ENCODE measurements at places on chromosomes 2 and 18.

- DNase-seq: no peak
Measured at GRCh38 chr2:226477221-226478108, 322.2 kb downstream of the IRS1 start.

DNA sequence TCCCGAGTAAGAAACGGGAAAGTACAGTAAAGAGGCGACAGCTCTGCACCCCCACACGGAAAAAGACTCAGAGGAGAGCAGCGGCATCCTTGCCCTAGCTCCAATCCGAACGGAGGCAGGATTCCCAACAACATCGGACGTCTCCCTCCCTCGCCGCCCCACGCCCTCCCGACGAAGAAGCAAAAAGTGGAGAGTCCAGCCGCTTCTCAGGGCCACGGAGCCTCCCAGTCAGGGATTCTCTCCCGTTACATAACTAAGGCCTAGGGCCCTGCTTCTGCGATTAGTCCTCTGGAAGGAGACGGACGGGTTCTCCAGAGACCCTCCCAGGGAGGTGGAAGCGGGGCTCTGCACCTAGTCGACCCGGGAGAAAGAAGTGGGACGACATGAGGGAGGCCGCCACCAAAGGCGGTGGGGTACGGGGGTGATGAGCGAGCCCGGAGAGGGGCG lies 587 bp downstream of the SUMO1 start:
- no peak for DNase-seq

GRCh38 chr18:62852851-62853250 lies 137.5 kb downstream of the PHLPP1 start:
- DNase-seq: no peak

DNA sequence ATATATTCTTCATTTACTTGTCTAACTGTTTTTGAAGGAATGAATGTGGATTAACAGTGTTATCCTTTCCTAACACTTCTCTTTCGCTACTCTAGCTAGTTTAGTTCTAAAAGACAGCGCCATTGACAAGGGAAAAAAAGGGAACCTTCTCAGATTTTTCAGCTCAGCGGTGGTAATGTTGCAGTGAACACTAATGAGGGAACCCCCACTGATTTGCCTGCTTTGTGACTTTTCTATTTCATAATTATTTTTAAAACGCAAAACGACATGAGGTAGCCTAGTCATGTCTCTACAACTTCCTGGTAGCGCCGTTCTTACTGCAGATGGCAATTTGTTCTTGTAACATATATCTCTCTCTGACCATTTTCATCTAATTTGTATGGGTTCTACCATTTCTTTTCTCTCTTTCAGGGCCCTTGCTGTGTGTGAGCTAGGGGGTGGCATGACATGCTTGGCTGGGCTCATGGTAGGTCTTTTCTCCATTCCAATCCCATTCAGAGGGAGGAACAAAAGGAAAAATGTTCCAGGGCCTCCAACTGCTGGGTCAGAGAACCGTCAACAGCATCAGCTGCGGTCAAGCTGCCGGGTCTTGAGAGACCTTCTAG lies 235.5 kb upstream of the SIX3 start:
- DNase-seq: no peak

DNA sequence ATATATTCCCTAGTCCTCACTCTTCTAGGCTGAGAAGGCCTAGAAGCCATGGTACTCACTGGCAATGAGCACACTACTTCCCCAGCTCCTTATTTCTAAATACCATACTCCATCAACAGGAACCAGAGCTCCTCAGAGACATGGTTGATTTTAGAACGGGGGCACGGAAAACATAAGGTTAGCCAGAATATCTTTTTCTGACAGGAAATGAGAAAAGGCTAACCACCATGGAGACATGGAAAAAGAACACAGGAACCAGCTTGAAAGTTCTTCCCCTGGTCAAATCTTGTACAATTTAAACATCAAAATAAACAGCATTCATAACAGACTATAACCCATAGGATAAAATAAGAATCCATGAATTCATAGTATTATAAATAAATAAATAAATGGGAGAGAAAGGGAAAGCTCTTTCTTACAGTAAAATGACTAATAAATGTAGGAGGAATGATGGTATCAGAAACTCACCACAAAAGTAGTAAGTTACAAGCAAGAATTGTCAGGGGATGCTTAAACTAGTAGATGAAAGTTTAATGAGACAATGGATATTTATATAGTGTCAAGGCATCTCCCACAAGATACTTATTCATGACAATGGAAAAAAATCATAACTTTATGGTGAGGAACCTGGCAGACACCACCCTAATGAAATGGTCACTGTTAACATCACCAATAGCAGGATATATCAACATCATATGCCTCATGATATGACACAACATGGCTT lies 20.6 kb upstream of the GCC2 start:
- DNase-seq: no peak

GRCh38 chr2:143334837-143335236 lies 205.6 kb downstream of the ARHGAP15 start:
- DNase-seq: no peak

DNA sequence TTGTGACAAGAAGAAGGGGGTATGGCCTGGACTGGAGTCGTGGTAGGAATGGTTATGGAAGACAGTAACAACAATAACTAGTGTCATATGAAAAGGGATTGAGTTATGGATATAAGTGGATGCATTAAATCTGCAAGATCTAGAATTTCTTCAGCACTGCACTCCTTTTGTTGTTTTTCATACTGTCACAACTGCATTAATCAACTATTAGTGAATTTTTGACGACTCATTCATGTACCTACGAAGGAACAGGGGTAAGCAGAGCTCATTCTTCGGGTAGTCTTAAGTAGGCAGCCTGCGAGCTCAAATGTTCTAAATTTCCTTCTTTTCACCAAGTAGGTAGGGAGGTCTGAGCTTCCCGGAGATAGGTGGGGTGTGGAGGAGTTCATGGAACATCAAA lies 109.7 kb upstream of the UPP2 start:
- DNase-seq: no peak

DNA sequence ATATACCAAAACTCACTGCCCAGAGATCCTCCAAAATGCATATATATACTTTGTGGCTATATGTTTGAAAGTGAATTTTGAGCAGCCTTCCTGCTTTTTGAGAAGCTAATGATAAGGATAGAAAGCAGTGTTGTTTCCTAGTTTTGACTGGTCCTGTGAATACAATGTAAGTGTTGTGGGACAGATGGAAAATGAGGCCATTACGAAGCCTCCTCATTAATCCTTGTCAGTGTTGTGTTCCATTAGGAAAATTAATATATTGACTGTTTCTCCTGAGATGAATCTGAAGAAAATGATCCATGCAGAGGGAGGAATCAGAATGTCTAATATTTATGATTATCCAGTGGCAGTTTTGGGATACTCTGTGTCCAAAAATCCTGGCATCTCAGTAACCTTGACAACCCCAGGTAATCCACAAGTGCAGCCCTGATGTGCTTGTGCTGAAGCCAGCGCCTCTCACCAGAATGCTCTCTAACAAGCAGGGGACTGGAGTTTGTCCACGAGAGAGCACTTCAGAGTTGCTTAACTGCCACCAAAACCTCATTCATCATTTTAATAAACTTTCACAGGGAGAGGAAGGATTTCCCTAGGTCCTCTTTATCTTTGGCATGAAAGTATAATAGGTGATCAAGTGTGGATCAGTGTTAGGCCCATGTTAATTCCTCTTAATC lies 418.6 kb downstream of the CMPK2 start:
- DNase-seq: no peak

GRCh38 chr2:153891051-153891450 lies 19.3 kb downstream of the GALNT13 start:
- no peak for DNase-seq

DNA sequence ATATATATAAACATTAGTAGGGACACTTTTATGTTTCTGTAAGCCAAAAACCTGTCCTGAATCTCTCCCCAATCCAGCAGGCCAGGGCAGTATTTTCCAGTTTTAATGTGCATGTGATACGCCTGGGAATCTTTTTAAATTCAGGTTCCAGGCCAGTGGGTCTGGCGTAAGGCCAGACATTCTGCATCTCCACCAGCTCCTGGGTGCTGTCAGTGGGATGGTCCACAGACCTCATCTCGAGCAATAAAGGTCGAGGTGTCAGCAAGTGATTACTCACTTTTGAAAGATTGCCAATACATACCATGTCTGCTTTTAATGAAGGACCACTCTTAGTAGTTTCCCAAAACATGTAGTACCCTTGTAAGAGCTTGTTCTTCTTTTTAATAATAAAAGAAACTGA lies 189.9 kb upstream of the SH3BP4 start:
- DNase-seq: no peak

- no peak for DNase-seq
Measured at GRCh38 chr2:48725696-48726494, 29.6 kb downstream of the LHCGR start.

- no peak for DNase-seq
Measured at GRCh38 chr2:101806123-101806522, 108.6 kb downstream of the MAP4K4 start.

DNA sequence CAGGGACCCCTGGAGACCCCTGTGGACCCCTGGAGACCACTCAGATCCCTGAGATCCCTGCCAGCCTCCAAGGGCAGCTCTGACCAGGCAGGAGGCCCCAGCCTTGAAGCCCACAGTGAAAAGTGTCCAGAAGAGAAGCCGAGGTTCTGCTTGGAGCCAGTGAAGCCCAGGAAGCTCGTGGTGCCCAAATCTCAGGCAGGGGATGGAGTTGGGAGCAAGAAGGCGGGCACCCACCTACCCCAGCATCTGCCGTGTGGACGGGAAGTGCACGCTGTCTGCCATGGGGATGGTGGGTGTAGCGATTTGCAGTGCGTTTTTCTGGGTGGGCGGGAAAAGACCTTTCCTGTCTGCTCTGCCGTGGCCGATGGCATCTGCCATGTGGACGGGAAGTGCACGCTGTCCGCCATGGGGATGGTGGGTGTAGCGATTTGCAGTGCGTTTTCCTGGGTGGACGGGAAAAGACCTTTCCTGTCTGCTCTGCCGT lies 120.6 kb upstream of the CTDP1 start:
- DNase-seq: no peak

DNA sequence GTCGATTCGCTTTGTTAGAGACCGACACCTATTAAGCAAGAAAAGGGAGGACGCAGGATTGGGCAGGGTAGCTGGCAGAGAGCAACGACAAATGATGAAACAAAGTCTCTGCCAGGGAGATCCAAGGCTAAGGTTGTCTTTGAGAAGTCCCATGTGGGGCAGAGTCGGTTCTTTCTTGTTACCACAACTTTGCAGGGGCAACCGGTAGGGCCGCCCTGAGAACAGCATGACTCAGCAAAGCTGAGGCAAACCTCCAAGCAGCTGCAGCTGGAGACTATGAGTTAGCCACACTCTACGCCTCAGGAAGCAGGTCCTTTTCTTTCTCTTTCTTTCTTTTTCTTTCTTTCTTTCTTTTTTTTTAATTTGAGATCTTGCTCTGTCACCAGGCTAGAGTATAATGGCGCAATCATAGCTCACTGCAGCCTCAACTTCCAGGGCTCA lies 452.3 kb upstream of the ID2 start:
- DNase-seq: no peak

GRCh38 chr2:159609811-159610549 lies 6.4 kb downstream of the BAZ2B start:
- no peak for DNase-seq

- DNase-seq: no peak
Measured at GRCh38 chr2:8569332-8569930, 112.4 kb upstream of the ID2 start.

DNA sequence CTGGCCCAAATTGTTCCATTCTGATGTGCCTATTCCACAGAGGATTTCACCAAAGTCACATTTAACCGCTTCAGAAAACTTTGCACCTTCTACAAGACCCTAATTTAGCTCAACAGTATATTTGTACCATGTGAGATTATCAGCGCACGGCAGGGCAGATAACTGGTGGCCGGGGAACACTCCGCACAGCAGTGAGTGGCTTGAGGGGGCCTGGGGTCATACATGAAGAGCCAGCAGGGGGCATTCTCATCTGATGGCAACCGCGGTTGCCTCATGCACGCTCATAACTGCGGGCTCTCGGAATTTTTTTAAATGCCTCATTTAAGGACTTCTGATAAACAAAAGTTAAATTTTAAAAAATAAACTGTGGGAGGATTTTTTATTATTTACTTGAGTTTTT lies 84.1 kb downstream of the BIN1 start:
- no peak for DNase-seq

GRCh38 chr2:176126929-176127773 lies 2.4 kb upstream of the HOXD8 start:
- DNase-seq: no peak

GRCh38 chr2:232030229-232030628 lies 68.7 kb downstream of the DIS3L2 start:
- no peak for DNase-seq

GRCh38 chr2:216905649-216906329 lies 45.9 kb upstream of the TNP1 start:
- DNase-seq: no peak

DNA sequence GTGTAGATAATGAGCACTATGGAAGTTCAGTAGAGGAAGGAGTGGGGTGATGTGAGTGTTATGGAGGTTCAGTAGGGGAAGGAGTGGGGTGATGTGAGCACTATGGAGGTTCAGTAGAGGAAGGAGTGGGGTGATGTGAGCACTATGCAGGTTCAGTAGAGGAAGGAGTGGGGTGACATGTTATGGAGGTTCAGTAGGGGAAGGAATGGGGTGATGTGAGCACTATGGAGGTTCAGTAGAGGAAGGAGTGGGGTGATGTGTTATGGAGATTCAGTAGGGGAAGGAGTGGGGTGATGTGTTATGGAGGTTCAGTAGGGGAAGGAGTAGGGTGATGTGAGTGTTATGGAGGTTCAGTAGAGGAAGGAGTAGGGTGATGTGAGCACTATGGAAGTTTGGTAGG lies 116.3 kb upstream of the SMAD7 start:
- no peak for DNase-seq

- DNase-seq: no peak
Measured at GRCh38 chr2:35783723-35784122, 571.9 kb upstream of the CRIM1 start.

DNA sequence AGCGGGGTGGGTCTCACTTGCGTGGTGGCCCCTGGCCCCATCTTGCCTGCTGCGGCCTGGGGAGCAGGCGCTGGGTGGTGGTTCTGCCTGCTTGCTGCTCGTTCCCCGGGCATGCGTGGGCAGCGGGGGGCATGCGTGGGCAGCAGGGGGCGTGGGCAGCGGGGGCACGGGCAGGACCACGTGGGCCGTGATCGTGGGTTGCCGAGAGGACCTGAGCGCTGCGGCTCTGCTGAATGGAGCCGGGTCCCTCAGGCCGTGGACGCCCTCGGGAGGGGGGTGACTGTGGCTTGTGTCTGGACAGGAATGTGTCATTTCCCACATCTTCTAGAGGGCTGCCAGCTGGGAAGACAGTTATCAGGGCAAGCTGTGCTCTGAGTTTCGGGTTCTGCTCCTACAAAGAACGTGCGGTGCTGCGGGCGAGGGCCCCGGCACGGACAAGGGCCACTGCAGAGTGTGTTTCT lies 8.3 kb upstream of the GAL3ST2 start:
- DNase-seq: no peak

- no peak for DNase-seq
Measured at GRCh38 chr2:28465148-28465885, 30.5 kb upstream of the PLB1 start.

All from GM12878 (cell line).